ENCODE measurements at places on chromosomes 1 and 21.

GRCh38 chr1:207925210-207925609 is 14.3 kb upstream of the CD34 start:
- no peak for DNase-seq

DNA sequence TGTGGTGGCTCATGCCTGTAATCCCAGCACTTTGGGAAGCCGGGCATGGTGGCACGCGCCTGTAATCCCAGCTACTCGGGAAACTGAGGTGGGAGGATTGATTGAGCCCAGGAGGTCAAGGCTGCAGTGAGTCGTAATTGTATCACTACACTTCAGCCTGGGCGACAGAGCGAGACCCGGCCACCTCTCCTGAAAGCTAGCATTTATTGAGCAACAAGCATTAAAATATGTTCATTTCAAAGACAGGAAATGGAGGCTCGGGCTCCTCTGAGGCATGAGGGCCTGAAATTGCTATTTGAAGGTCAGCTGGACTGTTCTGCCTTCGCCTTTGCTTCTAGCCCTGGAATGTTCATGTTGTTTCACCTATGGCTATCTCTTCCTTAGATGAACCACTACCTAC is 34.5 kb downstream of the SPATA21 start:
- no peak for DNase-seq

DNA sequence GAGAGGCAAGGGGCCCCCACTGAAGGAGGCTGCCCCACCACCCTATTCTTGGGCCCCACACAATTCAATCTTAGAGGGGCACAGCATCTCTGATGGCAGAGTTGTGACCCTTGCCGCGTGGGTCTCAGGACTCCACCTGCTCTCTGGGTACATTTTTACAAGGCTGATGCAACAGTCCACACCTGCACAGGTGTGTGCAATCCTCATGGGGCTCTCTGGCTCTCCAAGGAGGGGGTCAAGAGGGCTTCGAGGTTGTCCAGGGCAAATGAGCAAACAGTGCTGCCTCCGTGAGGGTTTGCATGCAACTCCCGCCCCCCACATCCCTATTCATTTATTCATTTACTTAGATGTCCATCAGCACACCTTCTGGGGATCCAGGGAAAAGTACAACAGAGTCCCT is 81.6 kb upstream of the IFFO2 start:
- no peak for DNase-seq

DNA sequence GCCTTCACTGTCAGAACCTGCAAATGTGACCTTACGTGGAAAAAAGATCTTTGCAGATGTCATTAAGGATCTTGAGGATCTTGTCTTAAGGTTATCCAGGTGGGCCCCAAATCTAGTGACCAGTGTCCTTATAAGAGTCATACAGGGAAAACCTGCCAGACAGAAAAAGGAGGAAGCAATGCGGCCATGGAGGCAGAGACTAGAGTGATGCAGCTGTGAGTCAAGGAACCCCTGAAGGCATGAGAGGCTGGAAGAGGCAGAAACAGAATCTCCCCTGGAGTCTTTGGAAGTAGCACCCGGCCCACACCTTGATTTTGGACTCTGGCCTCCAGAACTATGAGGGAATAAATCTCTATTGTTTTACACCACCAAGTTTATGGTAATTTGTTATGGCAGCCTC is 36.5 kb upstream of the DNASE2B start:
- DNase-seq = no peak

DNA sequence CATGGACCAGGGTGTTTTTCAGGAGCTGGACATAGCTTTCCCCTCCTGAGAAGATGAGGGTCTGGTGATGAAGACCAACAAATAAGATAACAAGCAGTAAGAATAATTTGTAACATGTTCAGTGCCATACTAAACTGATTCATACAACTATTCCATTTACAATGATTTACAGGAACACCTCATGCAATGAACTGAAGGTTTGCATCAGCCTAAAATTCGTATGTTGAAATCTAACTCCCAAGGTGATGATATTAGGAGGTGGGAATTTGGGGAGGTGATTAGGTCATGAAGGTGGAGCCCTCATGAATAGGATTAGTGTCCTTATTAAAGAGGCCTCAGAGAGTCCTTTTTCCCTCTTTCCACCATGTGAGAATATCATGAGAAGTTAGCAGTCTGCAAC is 15.9 kb upstream of the NIBAN1 start:
- no peak for DNase-seq
